ENCODE measurements at places on chromosomes 3 and 15. TPM values are rescaled to one million over a fixed set of nuclear protein-coding genes. Genes with fewer than 3 reads are reported as not detected.

GRCh38 chr15:39919748-39920509 is at the start of gene GPR176:
Gene GPR176 (minus strand): TSS chr15:39920266. CDS start chr15:39920026, 240 bp downstream.
- peak; percentile 69 for DNase-seq

- no peak for DNase-seq
Observed at GRCh38 chr3:126078866-126079265, 5.1 kb downstream of the SLC41A3 start.

DNA sequence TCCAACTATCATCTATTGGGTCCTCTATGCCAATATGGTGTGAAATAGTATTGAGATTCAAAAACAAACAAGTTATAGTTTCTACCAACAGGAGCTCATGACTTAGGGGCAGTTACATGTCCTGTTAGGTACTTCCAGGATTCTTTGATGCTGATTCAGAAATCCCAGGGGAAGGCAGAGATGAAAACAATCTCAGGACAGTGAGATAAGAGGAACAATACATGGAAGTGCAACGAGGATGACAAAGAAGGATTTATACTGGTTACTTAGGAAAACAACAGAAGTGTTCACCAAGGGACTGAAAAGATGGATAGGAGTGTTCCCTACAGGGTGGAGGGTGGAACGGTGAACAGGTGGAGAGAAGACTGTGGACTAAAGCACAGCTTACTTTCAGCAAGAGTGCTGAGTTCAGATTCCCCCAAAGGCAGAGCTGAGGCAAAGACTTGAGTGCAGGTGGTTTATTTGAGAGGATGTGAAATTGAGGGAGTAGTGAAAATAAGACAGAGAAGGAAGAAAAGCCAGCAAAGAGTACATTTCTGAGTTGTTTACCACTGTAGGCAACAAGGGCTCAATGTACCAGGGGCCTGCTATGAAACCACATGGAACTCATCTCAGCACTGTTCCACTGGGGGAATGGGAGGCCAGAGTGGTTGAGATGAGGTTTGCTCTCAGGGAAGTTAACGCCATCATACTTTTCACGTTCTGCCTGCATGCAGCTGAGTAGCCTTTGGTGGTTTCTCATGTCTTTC is 68.1 kb downstream of the TRIM69 start:
- no peak for DNase-seq

DNA sequence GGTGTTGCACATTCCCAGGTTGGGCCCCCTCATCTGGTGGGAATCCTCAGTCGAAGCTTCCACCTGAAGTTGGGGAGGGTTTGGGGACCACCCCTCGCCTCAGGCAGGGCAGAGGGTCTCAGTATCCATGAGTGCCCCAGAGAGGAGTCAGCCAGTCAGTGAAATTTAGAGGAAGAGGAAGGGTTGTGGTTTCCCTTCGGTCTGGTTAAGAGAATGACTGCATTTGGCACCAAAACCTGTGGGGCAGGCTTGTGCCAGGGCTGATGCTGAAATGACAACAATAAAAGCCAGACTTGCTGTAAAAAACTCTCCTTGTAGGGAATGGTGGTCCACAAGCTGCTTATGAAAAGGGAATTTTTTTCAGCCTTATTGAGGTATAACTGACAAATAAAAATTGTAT is 22.6 kb downstream of the LMCD1 start:
- DNase-seq = no peak

GRCh38 chr3:134363381-134363755 is 10.9 kb downstream of the AMOTL2 start:
- no peak for DNase-seq

DNA sequence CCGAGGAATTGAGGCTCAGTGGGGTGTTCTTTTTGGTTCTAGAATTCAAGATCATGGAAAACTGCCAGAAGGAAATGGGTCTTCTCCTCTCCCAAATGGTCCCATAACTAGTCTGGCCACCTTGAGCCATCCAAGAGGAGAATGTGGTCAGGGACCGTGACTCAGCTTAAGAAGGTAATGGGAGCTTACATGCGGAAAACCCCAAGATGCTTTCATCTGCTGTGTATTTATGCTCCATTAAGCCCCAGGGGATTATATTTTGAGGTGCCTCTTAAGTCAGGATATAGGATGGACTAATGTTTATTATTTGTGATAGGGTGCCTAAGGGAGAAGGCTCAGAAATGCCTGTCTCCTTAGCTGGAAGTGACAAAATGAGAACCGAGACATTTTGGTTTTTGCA is 39.2 kb upstream of the DLG1 start:
- no peak for DNase-seq

CFAP20DC gene
- 11.4 TPM for total RNA-seq

DNA sequence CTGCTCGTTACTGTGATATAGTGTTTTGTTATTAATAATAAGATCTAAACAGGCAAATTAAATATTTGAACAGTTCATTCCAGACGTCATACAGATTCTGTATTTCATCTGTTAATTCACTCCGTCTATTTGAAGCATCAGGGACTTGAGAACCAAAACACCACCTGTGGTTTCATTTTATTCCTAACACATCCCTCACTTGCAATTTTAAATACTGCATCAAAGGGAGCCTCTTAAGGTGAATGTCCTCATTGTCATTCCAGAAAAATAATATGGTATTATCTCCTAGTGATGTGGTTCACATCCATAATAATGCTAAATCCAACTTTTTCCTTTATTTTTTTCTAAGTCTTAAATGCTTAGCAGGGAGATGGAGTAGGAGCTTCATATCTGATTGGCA is 1390.9 kb upstream of the CADM2 start:
- DNase-seq = peak; percentile 5

GRCh38 chr3:3635109-3635508 is 164.1 kb upstream of the LRRN1 start:
- no peak for DNase-seq

DNA sequence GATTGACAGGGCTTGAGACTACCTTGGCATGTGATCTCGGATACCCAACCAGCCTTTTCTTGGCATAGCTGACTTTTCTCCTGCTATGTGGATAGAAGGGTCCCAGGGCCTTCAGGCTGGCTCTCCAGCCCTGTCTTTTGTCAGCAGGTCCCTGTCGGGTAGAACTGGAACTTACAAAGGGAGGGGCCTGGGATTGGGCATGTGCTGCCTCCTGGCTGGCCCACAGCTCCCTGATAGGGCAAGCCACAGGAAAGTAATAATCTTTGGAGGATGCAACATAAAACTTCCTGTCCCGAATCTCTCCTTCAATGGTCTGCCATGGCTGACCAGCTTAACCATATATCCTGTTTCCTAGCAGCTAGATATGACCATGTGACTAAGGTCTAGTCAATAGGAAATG is 89.1 kb downstream of the ABHD5 start:
- no peak for DNase-seq

GRCh38 chr3:126454437-126455198 is 21.1 kb downstream of the ZXDC start:
- no peak for DNase-seq

VWA5B2 gene
- 0.66 TPM for total RNA-seq

DNA sequence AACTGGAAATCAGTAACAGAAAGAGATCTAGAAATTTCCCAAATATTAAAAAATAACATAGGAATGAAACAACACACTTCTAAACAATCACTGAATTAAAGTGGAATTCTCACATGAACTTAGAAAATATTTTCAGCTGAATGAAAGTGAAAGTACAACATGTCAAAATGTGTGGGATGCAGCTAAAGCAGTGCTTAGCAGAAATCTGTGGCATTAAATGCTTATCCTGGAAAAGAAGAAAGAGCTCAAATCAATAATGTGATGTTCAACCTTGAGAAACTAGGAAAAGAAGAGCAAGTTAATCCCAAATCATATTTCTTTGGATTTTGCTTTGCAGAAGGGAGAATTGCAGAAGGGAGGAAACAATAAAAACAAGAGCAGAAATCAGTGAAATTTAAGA is 98.2 kb upstream of the NR2E3 start:
- DNase-seq = no peak

DNA sequence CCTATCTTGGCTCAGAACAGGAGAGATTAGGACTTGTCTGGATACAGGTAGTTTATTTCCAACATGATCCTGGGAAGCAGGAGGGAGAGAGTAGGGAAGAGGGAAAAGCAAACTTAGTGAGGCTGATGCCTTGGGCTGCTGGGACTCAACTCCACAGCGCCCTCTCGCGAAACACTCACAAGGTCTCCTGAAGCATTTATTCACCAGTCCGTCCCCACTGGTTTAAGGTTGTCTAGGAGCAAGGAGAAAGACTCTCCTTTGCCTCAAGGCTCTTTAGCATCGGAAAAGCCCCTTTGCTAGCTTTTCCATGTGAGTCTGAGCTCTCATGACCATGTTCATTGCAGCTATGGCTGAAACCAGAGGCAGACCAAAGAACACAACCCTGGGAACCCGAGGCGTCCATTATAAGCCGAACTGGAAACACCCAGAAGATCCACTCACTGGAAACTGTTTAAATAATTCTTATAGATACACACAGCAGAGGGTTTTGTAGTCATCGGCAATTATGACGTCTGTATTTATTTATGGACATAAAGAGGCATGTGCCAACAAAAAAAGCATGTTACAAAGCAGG is 244.5 kb downstream of the CD47 start:
- DNase-seq = peak; percentile 90

- DNase-seq = no peak
Observed at GRCh38 chr3:15572138-15572537, 29.2 kb downstream of the HACL1 start.

DNA sequence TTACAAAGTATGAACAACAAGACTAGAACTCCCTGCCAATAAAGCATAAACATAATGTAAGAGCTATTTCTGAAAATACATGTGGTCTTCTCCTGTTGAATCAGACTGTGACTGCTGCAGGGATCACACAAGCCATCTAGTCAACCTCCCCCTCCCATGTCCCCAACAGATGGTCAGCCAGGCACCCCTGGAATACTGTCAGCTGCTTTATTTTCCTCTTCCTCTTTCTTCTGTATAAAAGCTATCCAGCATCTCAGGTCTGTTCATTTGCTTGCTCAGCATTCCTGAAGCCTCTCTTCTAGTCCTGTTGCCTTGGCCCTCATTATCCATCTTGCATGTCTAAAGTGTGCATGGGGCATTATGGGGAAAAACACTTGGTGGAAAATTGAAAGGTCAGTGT is 6.5 kb upstream of the MINDY4B start:
- no peak for DNase-seq

TKT gene
- total RNA-seq = 1,229 TPM

- peak; percentile 76 for DNase-seq
Observed at GRCh38 chr3:163490119-163490518, 1588.2 kb downstream of the SI start.

ROPN1 gene
- 0.27 TPM for total RNA-seq

- no peak for DNase-seq
Observed at GRCh38 chr3:127929818-127930413, 14.9 kb downstream of the KBTBD12 start.

DNA sequence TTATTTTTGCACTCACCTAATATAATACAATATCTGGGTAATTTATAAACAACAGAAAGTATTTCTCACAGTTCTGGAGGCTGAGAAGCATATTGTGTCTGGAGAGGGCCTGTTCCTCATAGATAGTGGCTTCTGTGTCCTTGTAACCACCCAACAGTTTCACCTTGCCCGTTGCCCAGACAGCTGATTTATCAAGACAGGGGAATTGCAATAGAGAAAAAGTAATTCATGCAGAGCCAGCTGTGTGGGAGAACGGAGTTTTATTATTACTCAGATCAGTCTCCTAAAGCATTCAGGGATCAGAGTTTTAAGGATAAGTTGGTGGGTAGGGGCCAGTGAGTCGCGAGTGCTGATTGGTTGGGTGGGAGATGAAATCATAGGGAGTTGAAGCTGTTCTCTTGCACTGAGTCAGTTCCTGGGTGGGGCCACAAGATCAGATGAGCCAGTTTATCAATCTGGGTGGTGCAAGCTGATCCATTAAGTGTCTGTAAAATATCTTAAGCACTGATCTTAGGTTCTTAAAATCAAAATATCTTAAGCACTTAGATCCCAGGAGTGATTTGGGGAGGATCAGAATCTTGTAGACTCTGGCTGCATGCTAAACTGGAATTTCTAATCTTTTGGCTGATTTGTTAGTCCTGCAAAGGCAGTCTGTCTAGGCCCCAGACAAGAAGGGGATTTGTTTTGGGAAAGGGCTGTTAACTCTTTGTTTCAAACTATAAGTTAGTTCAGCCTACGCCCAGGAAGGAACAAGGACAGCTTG is 33.9 kb upstream of the C15orf39 start:
- no peak for DNase-seq

ARPIN gene
- total RNA-seq = 2.8 TPM

DNA sequence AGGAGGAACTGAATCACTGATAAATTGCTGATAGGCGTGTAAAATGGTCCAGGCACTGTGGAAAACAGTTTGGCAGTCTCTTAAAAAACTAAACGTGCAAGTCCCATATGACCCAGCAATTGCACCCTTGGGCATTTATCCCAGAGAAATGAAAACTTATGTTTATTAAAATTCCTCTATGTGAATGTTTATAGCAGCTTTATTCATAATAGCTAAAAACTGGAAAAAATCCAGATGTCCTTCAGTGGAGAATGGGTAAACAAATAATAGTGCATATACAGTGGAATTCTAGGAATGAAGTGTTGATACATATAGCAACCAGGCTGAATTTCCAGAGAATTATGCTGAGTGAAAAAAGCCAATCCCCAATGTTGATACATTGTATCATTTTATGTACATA is 482.2 kb upstream of the PDZRN3 start:
- DNase-seq = no peak

- no peak for DNase-seq
Observed at GRCh38 chr3:150451329-150452048, 43.4 kb downstream of the TSC22D2 start.

GRCh38 chr3:83230841-83231240 is 1469.4 kb upstream of the GBE1 start:
- no peak for DNase-seq

- no peak for DNase-seq
Observed at GRCh38 chr3:880371-880770, 212.5 kb upstream of the CNTN6 start.

KCTD6 gene
- 22.8 TPM for total RNA-seq

DNA sequence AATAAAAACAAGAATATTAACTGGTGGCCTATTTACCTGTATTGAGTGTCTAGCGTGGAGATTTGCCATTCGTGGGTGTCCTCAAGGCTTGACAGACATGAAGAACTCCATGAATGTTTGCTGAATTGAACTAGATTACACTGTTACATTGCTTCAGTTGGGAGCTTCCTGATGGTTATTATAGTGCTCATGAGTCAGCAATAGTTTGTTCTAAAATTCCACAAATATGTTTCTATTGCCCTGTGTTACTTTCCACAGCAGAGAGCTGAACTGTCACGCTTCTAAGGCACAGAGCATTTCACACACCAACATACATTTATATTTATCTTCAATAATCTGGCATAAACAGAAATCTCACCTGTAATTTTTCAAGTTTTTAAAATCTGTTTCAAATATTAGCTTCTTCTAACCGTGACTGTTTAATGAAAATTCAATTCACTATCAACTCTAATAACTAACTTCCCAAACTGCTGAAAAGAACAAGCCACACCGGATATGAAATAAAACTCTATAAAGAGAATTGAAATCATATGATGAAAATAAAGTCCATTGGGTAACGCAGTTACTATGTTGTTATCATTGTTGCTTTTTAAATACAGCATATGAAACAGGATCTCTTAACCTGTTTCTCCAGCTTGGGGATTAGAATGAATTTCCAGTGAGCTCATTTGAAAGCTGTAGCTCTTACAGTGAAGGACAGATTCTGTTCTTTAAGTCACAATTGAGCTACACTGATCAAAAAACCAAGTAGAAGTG is 61.2 kb upstream of the MCF2L2 start:
- DNase-seq = no peak

- no peak for DNase-seq
Observed at GRCh38 chr15:96412906-96413231, 82.4 kb downstream of the NR2F2 start.

HDGFL3 gene
- 67.1 TPM for total RNA-seq

TM4SF4 gene
- total RNA-seq = not detected

GRCh38 chr3:111712294-111713167 is 117.4 kb upstream of the ZBED2 start:
- DNase-seq = no peak

GRCh38 chr3:32401556-32402081 is 10.0 kb downstream of the CMTM7 start:
- DNase-seq = peak; percentile 88
